ENCODE measurements at places on chromosomes 7 and 10.

DNA sequence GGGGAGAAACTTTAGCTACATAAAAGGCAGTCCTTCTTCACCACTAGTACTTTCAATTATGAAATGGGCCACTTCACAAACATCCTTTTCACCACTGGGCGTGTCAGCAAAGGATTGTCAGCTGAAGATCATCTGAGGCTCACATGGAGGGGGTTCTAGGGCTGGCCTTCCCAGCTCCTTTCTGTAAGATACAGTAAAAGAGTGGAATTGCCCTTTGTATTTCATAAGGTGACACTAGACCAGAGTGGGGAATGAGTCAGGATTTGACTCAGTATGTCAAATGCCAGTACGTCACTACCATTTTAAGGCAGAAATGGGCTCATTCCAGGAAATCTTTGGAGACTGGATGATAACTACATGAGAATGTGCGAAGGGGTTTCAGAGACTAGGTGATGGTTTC, 21.2 kb upstream of the BLOC1S2 start:
- no peak for DNase-seq

DNA sequence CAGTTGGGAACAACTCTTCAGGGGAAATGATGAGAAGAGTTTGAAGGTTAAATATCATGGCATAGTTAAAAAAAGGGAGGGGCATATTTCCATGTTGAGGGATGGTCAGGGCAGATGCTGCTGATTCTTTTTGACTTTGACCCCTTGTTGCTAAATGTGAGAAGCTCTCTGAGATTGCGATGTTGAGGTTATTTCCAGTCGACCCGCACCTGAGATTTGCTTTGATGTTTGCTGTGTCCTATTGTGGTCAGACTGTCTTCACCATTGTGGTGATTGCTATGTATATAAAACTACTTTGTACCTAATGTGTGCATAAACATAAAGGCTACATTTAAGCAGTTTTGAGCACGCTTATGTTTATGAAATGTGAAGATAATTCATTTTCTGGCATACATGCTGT, 90.9 kb downstream of the BBS9 start:
- DNase-seq, result no peak

- no peak for DNase-seq
Measured at GRCh38 chr10:11553773-11554381, 57.6 kb downstream of the USP6NL start.

DNA sequence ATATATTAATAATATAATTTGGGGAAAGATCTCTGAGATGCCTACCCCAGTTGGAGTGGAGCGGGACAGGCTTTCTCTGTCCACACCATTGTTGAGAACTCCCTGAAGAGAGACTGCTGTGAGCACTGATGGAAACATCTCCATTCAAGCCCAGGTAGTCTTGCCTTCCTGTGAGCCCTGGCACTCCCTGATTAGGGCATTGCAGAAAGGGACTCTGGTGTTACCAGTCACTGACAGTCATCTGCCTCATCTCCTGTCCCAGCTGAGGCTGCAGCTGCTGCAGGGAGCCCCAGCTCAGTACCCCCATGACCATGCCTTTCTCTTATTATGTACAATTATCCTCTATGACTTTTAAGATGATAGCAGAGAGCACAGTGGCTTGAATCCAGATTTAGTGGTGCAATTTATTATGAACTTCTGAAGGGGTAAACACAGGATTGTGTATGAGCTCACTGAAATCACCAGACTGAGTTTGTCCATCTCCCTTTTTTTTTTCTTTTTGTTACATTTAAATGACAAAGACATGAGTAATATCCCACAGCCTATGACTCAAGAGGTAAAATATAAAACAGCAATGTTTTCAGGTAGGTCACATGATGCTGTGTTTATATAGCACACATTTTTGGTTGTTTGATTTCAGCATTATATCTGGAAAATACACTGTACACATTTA, 236.9 kb downstream of the SLC25A13 start:
- DNase-seq, result no peak

GRCh38 chr7:21566094-21566493, 23.3 kb downstream of the DNAH11 start:
- DNase-seq, result no peak

DNA sequence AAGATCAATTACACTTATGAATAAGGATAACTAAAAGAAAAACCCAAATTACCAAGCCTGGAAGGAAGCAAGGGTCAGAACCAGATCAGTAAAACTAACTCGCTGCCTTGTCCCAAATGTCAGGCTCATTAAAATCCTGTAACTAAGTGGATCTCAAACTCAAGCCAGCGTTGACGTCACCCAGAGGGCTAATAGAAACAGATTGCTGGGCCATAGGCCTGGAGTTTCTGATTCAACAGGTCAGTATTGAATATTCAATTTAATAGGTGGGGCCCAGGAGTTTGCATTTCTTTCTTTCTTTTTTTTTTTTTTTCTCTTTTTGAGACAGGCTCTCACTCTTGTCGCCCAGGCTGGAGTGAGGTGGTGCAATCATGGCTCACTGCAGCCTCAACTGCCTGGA, 397.0 kb downstream of the CALN1 start:
- no peak for DNase-seq

GRCh38 chr10:60809157-60809556, 30.9 kb downstream of the CDK1 start:
- DNase-seq, result no peak

GRCh38 chr7:34845666-34846361, 187.8 kb downstream of the NPSR1 start:
- DNase-seq, result no peak

- no peak for DNase-seq
Measured at GRCh38 chr7:159096736-159097581, 47.7 kb downstream of the VIPR2 start.

DNA sequence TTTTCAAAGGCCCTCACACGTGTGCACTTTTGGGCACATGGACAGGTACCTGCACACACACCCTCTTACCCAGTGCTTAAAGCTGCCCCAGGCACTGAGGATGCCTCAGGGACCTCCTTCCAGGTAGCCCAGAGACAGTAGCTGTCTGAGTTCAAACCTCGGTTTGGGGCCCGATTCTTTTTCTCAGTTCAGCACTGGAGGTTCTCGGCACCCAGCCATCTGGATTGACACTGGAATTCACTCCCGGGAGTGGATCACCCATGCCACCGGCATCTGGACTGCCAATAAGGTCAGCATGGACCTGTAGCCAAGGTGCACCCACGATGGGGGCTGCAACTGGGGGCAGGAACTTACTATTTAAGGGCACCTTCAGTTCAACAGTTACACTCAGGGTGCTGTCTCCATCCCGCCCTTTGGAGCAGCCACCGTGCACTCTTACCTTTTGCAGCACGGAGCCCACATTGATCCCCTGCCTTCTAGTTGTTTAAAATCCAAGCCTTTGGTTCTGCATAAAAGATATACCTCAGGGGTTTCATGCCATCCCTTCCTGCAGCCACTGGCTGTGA, 17.7 kb downstream of the CPA5 start:
- no peak for DNase-seq

DNA sequence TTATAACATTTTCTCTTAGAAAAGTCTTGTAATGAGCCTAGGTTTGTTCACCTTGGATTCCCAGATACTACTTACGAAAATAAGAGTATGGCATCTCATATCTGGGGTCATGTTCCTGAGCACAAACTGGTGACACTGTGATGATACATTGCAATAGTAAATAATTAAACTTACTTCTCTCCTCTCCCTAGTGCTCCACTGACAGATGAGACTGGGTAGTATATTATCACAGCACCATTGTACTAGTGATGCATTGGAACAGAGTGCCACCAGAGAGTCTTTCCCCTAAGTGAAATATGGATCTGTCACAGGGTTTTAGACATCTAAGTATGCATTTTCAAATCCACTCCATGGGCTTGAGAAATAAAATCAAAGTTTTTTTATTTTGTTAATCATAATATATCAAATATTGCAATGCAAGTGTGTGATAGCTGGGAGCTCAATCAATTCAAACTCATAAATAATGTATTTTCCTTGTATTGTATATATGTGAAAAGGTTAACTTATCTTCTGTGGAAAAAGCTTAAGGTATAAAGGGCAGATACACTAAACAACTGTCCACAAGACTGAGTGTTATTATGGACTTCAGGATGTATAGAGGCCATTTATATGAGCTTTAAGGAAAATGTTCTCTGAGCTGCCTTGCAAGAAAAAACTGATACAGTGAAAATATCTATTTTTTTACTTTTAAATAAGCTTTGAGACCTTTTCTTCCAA, 275.5 kb downstream of the ZWINT start:
- no peak for DNase-seq

DNA sequence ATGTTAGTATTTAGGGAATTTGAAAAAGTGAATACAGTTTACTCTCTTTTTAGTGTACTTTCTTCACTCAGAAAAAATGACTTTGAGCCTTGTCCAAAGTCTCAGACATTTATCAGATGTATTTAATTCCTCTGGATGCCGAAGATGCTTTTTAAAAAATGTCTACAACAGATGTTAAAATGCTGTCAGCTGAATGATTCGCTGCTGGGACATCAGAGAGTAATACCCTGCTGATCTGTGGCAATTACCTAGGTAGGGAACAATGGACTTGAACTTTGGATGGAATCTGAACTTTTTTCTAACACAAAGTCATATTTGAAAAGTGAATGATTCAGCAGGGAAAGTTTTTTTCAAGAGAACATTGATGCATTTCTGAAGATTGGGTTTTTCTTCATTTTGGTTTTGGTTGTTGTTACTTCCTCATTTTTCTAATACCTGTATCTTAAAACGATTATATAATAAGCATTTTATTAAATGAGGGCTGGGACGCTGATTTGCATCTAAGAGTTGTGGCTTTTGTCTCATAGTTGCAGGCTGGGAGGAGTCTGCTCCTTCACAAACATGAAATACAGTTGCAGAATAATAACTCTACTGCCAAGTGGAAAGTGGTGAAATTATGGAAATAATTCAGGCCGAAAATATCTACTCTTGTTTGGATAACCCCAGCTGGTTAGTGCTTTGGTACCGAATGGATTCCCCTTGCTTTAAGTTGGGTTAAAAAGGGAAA, 98.0 kb downstream of the SPAG6 start:
- no peak for DNase-seq

DNA sequence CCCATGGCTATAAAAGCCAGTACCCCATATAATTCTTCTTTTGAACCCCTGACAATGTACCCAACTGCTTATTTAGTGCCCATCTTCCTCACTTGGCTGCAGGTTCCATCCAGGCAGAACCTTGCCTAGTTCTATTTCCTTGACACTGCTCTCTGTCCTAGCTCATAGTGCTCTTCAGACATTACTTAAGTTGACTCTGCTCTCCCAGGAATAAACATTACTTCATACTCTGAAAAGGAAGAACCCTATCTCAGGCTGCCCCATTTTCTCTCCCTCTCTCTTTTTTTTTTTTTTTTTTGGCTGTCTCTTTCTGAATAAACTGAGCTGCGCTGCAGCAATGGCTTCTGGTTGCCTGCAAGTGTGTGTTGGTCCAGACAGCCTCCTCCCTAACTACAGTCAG, 21.0 kb downstream of the ACTA2 start:
- no peak for DNase-seq

GRCh38 chr7:131104596-131105293, 222.9 kb upstream of the MKLN1 start:
- DNase-seq, result no peak

- DNase-seq, result no peak
Measured at GRCh38 chr7:108284349-108285002, 154.3 kb upstream of the LAMB4 start.

GRCh38 chr10:73979809-73980433, 18.0 kb upstream of the VCL start:
- no peak for DNase-seq

DNA sequence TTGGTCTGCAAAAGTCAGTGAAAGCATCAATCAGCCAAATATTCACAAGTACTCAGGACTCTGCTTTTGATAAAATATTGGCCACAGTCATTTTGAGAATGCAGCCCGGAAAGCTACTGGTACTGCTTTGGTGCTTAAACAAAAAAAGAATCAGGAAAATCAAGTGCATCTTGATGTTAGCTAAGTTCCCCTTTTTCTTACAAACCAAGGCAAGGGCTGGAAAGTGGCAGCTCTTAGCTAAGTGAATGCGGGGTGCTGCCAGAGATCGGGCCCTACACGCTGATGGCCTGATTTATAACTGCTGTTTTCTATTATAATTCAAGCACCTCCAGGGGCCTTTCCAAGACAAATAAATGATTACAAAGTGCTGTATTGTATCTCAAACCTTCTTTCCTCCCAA, 136.8 kb upstream of the MGMT start:
- DNase-seq, result no peak

DNA sequence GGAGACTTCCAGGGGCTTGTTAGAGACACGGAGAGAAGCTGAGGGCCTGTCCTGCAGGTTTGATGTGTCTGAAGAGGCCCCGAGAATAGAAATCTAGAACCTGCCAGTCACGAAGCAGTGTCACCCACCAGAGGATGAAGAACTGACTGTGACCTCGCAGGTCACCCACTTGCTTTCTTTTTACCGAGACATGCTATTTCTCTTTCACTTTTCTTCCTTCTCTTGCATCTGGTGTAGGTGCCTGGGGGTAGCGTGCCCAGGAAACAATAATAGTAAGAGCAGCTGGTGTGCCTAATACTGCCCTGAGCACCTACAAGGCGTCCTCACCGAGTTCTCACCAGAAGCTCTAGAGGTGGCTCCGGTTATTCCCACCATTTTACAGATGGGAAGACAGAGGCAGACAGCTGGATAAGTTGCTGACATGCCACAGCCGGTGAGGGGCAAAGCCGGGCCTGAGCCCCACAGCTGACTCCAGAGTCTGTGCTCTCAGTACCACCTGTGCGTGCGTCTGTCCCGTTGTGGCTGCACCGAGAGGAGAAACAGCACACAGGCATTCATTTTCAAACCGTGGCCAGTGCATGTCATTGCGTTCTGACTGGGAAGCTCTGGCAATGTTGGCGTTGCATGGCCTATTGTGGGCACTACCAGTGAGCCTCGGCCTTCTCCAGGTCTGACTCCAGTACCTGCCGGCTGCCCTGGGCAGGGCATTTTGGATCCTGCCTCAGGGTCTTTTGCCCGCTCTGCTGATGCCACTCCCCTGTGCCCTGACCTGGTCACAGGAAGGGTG, 7.8 kb downstream of the CHST3 start:
- DNase-seq, result no peak

DNA sequence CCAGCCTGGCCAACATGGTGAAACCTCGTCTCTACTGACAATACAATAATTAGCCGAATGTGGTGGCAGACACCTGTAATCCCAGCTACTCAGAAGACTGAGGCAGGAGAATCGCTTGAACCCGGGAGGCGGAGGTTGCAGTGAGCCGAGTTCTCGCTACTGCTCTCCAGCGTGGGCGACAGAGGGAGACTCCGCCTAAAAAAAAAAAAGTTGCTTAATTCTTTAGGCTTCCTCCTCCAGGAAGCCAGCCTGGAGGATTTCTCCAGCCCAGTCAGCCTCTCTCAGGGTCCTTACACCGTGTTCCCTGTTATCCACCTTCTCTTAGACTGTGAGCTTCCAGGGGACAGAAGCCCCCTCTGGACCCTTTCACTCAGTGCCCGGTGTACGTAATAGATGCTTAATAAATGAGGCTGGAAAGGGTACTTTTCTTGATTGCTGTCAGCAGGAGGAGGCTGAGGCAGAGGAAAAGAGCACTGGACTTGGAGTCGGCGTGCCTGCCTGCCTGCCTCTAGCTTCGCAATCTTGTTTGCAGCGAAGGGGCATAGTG, 16.4 kb upstream of the NODAL start:
- DNase-seq, result no peak
